ENCODE measurements at places on chromosomes 16 and 17.
A peak's percentile ranks its signal among the peaks of the same experiment; 100 is the strongest.

GRCh38 chr17:304461-304860, 48.1 kb downstream of the RPH3AL start:
- H3K4me3 ChIP-seq: no peak overlapping the region
- no peaks in the 10 kb centered on the region for H3K4me1 ChIP-seq
- no peaks in the 10 kb centered on the region for H3K27me3 ChIP-seq
- no peaks in the 10 kb centered on the region for H3K36me3 ChIP-seq

- no peak overlapping the region for H3K4me3 ChIP-seq
- no peaks in the 10 kb centered on the region for H3K36me3 ChIP-seq
- H3K4me1 ChIP-seq: peaks cover 12% of the 10 kb centered on the region
- H3K27ac ChIP-seq: no peak overlapping the region
Observed at GRCh38 chr16:83100679-83101078, 473.9 kb downstream of the CDH13 start.

- H3K4me3 ChIP-seq: no peak overlapping the region
- no peak overlapping the region for H3K27ac ChIP-seq
- H3K27me3 ChIP-seq: no peaks in the 10 kb centered on the region
- no peaks in the 10 kb centered on the region for H3K36me3 ChIP-seq
- DNase-seq: no peak
- H3K4me1 ChIP-seq: peaks cover 13% of the 10 kb centered on the region
Observed at GRCh38 chr17:82872591-82873520, 33.0 kb upstream of the ZNF750 start.

GRCh38 chr17:13306310-13306962, 288.6 kb upstream of the ELAC2 start:
- no peak overlapping the region for H3K4me3 ChIP-seq
- H3K27me3 ChIP-seq: no peaks in the 10 kb centered on the region
- no peak overlapping the region for H3K27ac ChIP-seq

GRCh38 chr17:1597861-1598342, 30.7 kb downstream of the SLC43A2 start:
- no peak overlapping the region for H3K27ac ChIP-seq
- H3K27me3 ChIP-seq: no peaks in the 10 kb centered on the region
- H3K4me1 ChIP-seq: no peaks in the 10 kb centered on the region
- no peaks in the 10 kb centered on the region for H3K36me3 ChIP-seq
- H3K4me3 ChIP-seq: no peak overlapping the region
- no peak for DNase-seq

- H3K4me1 ChIP-seq: 0 out of 2 replicates have a peak, but pooled peaks cover 5% of the 10 kb centered on the region
- H3K4me3 ChIP-seq: no peak overlapping the region
- H3K36me3 ChIP-seq: no peaks in the 10 kb centered on the region
- H3K27me3 ChIP-seq: no peaks in the 10 kb centered on the region
- DNase-seq: peak; percentile 51
Observed at GRCh38 chr17:7173687-7174602, 5.2 kb downstream of the ASGR1 start.

GRCh38 chr17:7589204-7589868, 558 bp downstream of the SOX15 start:
- H3K27ac ChIP-seq: peak overlapping the region; percentile 76
- H3K4me1 ChIP-seq: peaks cover 44% of the 10 kb centered on the region
- H3K36me3 ChIP-seq: peaks cover 20% of the 10 kb centered on the region
- DNase-seq: peak; percentile 94
- no peaks in the 10 kb centered on the region for H3K27me3 ChIP-seq
- H3K4me3 ChIP-seq: peak overlapping the region; percentile 44

- H3K36me3 ChIP-seq: no peaks in the 10 kb centered on the region
- no peak for DNase-seq
- H3K27me3 ChIP-seq: no peaks in the 10 kb centered on the region
- H3K27ac ChIP-seq: no peak overlapping the region
- no peak overlapping the region for H3K4me3 ChIP-seq
- no peaks in the 10 kb centered on the region for H3K4me1 ChIP-seq
Observed at GRCh38 chr17:54307351-54307750, 484.6 kb downstream of the KIF2B start.

GRCh38 chr17:29591146-29591736, 1.7 kb upstream of the ANKRD13B start:
- H3K27ac ChIP-seq: peak overlapping the region; percentile 56
- H3K36me3 ChIP-seq: no peaks in the 10 kb centered on the region
- H3K4me3 ChIP-seq: peak overlapping the region; percentile 66
- no peaks in the 10 kb centered on the region for H3K27me3 ChIP-seq

DNA sequence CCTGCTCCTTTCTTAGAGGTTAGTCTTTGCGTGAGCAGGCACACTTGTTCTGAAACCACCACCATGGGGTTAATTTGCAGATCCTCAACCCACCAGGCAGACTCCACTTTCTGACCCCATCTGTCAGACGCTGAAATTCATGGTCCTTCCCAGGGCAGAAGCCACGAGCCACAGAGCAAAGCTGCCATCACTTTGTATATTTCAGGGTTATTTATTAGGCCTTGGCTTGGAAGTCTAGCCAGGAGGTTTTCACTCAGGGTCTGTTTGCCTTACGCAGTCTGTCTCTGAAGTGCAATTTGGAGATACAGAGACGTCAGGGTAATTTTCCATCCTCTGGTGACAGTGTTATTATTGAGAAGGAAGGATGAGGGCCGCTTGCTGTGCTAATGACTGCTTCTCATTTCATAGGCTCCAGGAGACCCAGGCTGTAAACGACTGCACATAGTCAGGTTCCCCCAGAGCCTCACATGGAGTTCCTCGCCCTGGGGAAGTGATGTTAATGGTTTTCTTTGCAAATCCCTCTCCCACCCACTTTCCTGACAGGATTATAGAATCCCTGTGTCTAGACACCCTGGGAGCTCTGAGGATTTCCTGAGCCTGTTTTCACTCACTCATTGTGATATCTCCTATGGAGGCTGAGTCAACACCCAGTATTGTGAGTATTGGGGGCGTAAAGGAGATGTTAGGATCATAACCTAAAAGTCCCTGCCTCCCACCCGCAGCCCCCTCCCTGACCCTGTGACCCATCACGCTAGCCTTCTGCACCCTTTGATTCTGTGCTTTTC, 269.0 kb downstream of the ABCC12 start:
- peaks cover 8% of the 10 kb centered on the region for H3K4me1 ChIP-seq
- H3K27me3 ChIP-seq: peaks cover 6% of the 10 kb centered on the region
- H3K36me3 ChIP-seq: no peaks in the 10 kb centered on the region
- no peak overlapping the region for H3K4me3 ChIP-seq
- DNase-seq: no peak

DNA sequence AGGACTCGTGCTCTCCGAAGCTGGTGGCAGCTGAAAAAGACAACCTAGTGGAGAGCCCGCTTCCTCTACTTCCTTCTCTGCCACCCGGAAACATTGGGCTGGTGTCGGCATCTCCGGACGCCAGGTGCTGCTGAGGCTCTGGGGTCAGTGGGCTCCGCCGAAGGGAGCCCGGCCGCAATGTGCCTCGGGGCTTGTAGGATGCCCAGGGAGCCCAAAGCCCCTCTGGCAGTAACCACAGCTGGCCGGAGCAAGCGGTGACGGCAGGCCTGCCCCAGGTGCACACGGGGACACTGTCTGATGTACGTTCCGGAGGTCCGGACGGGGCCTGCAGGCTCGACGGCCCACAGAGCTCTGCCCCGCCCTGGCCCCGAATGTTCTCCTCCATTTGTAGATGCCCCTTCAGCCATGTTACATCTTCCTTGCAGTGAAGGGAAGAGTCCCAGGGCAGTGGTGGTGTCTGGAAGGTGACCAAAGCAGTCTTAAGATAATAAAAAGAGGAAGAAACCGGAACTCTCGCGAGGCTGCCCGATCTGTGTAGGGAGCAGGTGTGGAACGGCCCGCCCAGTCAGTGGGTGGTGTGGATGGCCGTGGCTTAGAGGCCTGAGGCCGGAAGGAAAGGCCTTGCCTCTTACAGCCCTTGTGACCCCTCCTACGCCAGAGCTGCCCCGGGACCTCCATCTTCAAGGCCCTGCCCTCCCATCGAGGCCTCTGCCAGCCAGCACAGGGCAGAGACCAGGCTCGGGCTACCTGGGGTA, 22.6 kb downstream of the NDUFAF8 start:
- no peak overlapping the region for H3K4me3 ChIP-seq
- DNase-seq: no peak
- no peaks in the 10 kb centered on the region for H3K27me3 ChIP-seq
- no peak overlapping the region for H3K27ac ChIP-seq
- no peaks in the 10 kb centered on the region for H3K4me1 ChIP-seq
- H3K36me3 ChIP-seq: no peaks in the 10 kb centered on the region

GRCh38 chr16:56202036-56202435, 10.7 kb downstream of the GNAO1 start:
- no peak overlapping the region for H3K4me3 ChIP-seq
- no peaks in the 10 kb centered on the region for H3K4me1 ChIP-seq
- no peak overlapping the region for H3K27ac ChIP-seq

DNA sequence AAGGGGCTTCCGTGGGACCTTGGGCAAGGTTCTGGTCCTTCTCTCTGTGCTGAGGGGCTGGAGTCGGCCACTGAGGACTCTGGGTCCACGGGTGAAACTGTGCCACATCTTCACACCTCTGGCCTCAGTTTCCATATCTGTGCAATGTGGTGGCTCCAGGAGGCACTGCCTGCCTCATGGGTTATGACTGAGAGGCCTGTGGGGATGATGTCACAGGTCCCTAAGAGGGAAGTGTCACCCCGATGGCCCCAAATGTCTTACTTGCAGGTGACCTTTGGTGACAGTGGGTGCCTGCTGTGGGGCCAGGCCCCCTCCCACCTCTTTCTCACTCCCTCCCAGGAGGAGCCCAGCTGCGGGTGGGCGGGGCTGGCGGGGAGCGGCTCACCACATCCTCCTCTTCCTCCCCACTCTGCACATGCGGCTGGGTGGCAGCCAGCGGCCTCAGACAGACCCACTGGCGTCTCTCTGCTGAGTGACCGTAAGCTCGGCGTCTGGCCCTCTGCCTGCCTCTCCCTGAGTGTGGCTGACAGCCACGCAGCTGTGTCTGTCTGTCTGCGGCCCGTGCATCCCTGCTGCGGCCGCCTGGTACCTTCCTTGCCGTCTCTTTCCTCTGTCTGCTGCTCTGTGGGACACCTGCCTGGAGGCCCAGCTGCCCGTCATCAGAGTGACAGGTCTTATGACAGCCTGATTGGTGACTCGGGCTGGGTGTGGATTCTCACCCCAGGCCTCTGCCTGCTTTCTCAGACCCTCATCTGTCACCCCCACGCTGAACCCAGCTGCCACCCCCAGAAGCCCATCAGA, at the start of gene IL21R:
Gene IL21R (plus strand): TSS at position 407 of the 801 bp plus-strand sequence. CDS start 27,898 bp downstream, outside the sequence.
- no peaks in the 10 kb centered on the region for H3K27me3 ChIP-seq
- DNase-seq: peak; percentile 92
- peaks cover 17% of the 10 kb centered on the region for H3K4me1 ChIP-seq
- H3K4me3 ChIP-seq: peak within 1 kb of the TSS; percentile 45

GRCh38 chr17:71850812-71851211, 270.0 kb upstream of the SOX9 start:
- H3K4me3 ChIP-seq: no peak overlapping the region
- no peaks in the 10 kb centered on the region for H3K27me3 ChIP-seq
- H3K4me1 ChIP-seq: no peaks in the 10 kb centered on the region
- H3K27ac ChIP-seq: no peak overlapping the region
- no peaks in the 10 kb centered on the region for H3K36me3 ChIP-seq

Measured in GM23248 (cell line).